ENCODE measurements at places on chromosomes 5 and 9.

DNA sequence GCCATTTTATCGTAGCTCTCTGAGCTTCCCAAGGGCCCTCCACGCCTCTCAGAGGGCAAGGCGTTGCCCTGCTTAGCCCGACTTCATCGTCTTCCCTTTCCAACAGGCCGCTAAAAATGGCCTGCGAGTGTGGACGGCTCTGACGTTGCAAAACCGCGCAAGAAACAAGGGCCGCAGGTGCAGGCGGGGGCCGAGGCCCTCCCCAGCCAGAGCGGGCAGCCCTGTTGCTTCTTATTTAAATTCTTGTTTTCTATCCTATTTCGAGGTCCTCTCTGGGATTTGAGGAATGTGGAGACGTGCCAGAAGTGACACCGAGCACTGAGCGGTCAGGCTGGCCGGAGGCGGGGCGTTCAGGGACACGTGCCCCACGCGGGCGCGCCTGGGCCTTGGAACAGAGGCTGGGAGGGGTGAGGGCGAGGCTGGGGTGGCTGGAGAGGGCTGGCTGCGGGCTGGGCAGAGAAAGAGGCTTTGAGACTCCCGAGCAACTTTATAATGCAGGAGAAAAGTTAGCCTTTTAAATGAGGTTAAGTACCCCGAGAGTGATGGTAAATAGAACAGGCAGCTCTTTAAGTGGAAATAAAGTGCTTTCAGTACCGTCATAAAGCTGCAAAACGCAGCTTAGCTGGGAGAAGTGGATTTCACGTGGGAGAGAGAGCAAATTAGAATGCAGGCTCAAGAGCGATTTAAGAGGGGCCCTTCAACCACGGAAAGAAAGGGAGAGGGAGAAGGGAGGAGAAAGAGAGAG is 243.6 kb downstream of the AUH start:
- no peak for DNase-seq

DNA sequence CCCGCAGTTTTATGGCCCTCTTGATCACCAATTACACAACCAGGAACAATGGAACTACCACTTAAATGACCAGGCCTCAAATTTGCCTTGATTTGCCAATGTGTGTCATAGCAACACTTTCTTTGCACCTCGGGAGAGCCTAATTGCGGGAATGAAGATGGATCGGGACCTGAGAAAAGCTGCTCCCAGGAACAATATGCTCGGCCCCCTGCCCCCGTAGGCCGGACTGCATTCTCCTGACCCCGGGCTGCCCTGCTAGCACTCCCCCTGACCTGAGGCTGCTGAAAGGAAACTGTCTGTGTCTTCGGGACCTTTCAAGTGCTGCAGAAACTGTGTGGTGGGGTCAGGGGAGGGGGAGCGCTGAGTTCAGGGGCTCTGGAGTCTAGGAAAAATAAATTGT is 294.3 kb upstream of the IRX1 start:
- no peak for DNase-seq

DNA sequence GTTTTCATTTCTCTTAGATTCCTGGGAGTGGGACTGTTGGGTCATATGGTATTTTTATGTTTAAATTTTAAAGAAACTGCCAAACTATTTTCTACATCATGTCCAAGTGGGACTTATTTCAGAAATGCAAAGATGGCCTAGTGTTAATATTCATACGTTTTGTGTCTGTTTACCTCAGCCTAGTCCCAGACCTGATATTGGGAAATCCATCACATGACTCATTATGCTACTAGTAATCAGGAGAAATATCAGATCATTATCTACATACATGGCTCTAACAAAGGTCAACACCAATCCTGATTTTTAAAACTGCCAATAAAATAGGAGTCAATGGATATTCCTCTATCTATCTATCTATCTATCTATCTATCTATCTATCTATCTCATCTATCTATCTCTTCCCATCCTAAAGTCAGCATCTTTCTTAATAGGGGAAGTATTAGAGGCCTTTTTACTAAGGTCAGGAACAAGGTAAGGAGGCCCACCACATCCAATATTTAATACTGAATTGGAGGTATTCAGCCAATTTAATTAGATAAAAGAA is 4.7 kb downstream of the RASGEF1C start:
- no peak for DNase-seq

- no peak for DNase-seq
Measured at GRCh38 chr9:93669116-93669957, 93.0 kb downstream of the PHF2 start.

GRCh38 chr9:99925541-99925940 is 19.1 kb downstream of the STX17 start:
- DNase-seq: no peak

DNA sequence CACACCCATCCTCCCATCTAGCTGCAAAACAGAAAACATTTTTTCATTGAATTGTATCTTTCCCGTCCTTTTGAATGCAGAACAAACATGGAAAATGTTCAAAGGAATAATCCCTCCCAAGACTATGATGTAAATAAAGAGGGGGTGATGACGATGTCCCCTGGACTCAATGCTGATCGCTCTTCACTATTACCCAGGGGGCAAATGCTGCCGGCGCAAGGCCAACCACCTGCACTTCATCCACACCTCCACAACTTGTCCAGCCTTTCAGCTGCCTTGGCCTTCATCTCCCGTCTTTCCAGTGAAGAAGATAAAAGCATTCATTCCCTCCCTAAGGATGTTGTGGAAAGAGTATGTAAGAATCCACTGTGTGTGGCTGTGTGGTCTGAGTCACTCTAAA is 240.3 kb downstream of the AGTPBP1 start:
- no peak for DNase-seq

- DNase-seq: no peak
Measured at GRCh38 chr9:123164285-123164684, 104.1 kb downstream of the STRBP start.

- no peak for DNase-seq
Measured at GRCh38 chr9:122975196-122975595, 34.4 kb downstream of the RABGAP1 start.

- DNase-seq: no peak
Measured at GRCh38 chr5:32274548-32275395, 38.0 kb downstream of the MTMR12 start.

DNA sequence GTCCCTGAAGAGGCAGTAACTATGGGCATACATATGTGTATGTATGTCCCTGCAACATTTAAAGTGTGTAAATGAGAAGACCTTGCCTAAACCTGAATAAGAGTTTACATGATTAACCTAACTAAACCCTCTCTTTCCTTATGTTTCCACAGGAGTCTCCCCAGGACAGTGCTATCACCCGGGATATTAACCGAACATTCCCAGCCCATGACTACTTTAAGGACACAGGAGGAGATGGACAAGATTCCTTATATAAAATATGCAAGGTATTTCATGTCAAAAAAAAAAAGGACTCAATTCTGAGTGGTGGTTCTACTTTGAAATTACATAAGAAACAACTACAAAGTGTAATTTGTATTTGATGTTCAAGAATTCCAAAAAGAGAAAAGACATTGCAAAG is 31.7 kb downstream of the GPR21 start:
- DNase-seq: no peak

DNA sequence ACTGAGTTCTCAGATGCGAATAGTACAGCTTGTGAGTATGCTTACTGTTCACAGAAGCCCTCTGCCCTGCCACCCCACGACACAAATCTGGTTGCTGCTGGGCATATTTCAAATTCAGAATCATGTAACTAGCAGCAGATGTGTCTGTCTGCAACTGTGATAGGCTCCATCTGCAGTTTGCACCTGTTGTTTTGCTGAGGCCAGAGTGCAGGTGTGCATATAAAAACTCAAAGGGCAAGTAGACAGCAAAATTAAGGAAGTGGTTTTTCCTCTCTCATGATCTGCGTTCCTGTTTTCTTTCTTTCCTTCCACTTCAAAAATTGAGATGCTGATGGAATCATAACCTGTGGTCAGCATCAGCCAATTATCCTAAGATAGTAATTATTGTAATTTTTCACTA is 1000.5 kb downstream of the PTPRD start:
- DNase-seq: no peak

DNA sequence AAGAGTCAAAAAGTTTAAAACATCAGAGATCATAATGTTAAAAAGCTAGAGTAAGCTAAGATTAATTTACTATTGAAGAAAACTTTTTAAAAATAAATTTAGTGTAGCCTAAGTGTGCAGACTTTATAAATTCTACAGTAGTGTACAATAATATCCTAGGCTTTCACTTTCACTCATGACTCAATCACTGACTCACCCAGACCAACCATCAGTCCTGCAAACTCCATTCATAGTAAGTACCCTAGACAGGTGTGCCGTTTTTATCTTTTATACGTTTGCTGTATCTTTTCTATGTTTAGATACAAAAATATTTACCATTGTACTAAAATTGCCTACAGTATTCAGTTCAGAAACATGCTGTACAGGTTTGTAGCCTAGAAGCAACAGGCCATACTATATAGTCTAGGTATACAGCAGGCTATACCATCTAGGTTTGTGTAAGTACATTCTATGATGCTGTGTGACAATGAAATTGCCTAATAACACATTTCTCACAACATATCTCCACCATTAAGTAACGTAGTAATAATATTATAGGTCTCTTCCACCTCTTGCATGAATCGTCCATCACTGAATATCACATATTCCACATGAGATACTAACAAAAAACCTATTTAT is 59.2 kb downstream of the MEGF9 start:
- no peak for DNase-seq

DNA sequence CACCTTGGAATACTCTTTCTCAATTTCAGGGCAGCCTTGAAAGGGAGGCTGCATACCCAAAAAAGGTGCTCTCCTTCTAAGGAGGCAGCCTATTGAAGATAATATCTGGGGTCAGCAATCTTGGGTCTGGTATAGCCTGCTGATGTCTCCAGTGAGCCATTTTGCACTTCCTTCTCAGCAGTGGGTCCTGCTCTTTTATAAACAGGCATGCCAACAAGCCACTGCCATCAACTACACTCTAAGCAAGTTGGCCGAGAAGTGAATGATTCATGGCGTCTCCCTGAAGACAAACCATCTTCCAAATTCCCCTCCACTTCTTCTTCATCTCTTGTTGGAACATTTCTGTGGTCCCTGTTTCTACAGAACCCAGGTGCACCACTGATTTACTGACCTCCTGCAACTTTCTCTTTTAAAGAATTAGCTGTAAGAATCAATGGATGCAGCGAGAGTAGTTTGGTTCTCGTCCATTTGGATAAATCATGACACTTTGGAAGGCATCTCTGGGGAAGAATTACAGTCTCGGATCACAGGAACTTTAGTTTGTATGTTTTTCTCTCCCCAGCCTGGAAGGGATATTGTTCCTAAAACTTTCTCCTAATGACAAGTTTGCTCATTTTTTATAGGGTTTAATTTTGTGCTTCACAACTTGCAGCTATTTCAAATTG is 108.3 kb downstream of the INSYN2B start:
- no peak for DNase-seq

DNA sequence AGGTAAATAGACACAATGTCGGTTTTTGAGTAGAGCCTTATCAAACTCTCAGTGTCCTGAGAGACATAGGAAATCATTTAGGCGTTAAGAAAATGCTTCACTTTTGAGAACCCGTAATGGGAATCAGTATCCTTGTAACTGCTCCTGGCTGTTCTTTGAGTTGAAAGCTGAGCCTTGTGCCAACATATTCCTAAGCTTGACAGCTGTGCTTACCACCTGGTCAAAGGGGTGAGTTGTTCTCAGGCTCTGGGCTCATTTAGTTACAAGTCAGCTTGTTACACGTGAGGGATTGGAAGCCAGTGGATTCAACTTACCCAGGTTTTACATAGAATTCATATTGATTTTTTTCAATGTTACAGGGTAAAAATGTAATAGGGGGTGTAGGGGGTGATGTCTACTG is 145.9 kb downstream of the GABRB2 start:
- DNase-seq: no peak

DNA sequence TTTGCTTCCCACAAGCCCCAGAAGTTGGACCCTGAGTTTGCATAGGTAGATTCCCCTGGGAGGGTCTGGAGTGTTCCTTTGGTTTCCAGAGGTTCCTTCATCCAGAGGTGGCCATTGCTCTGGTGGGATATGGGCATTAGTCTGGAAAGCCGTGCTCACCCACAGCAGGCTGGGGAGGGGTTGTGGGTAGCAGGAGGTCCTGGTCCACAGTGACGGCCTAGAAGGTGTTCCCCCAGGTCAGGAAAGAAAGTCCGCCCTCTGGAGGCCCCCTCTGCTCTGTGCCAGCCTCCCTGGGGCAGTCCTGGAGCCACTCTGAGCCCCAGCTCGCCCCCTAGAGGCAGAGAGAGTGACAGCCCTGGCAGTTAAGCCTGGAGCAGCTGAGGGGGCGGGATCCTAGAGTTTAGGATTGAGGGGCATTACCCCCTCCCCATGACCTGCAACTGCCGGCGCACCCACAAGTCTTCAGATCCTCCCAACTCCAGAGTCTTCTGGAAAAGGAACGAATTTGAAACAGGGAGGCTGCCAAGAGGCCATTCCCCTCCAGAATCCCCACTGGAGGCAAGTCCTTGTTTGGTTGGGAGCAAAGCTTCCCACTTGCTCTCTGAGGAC is 36.8 kb downstream of the NDST1 start:
- DNase-seq: peak; percentile 17

- DNase-seq: no peak
Measured at GRCh38 chr5:152514827-152515397, 109.8 kb upstream of the NMUR2 start.

GRCh38 chr9:19583890-19584289 is 175.1 kb downstream of the ACER2 start:
- DNase-seq: no peak

DNA sequence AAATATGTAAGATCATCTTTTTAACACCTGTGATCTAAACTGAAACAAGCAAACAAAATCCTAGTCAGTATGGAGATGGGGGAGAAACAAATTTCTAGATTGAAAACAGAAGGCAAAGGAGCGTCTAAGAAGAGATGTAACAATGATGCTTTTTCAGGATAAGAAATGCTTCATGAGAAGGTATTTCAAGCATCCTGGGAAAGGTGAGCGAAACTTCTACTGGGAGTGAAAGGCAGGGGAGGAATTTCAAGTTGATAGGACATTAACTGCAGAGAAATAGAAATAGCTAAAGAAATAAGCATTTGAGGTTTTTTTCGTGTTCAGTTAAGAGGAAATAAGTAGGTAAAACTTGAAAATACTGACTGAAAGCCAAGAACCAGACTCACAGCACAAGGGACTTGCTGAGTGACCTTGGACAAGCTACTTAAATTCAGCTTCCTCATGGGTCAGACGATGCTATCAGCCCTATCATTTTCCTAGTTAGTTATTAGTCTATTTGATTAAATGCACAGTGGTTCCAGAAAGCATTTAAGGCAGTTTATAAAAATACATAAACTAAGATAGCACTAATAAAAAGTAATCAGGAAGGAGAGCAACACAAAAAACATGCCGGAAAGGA is 406.3 kb downstream of the PDE4D start:
- DNase-seq: no peak
